ENCODE measurements at places on chromosomes 16 and 17.

- no peak for DNase-seq
Measured at GRCh38 chr16:51151961-51152663, 1.0 kb upstream of the SALL1 start.

GRCh38 chr17:3719265-3719664 is 4.4 kb upstream of the HASPIN start:
- DNase-seq, result no peak

DNA sequence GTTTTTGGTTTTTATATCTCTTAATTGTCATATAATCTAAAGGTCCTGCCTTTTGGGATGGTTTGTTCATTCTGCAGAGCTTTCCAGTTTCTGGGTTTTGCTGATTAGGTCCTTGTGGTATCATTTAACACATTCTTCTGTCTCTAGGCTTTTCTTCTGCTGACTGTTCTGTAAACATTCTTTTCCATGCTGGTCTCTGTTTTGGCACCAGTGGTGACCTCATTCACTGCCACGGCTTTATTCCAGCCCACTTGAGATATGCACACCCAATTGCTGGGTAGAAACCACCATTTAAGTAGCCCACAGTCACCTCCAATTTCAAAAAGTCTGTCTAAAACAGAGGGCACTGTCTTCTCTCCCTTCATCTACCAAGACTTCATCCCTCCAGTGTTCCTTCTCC is 31.1 kb upstream of the COX10 start:
- no peak for DNase-seq

DNA sequence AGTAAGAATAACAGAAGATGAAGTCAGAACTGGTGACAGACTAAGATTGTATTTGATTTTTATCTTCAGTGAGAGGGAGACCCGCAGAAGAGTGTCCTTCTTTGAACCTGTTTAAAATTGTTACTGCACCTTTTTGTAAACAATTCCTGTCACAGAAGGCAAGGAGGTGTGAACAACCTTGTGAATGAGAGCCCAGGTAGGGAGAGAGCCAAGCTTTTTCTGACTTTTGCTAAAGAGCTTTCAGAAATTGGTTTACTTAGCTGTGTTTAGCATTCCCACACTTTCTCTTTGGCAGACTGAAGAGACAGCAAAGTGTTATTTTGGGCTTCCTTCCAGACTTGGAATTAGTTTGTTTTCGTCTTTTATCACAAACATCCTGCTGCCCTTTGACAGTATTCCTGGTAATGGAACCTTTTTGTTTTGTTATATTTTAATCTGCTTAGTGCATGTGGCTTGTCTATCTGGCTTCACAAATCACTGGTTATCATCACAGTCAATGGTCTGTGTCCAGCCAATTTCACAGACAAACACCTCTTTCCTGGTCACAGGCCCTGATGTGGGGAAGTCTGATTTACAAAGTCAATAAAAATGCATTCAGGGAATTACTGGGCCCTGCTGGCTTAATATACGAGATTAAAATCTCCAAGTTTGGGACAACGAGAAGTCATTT is 85.7 kb upstream of the HS3ST2 start:
- DNase-seq, result no peak

GRCh38 chr16:50581845-50582244 is 33.6 kb downstream of the NKD1 start:
- DNase-seq, result no peak

DNA sequence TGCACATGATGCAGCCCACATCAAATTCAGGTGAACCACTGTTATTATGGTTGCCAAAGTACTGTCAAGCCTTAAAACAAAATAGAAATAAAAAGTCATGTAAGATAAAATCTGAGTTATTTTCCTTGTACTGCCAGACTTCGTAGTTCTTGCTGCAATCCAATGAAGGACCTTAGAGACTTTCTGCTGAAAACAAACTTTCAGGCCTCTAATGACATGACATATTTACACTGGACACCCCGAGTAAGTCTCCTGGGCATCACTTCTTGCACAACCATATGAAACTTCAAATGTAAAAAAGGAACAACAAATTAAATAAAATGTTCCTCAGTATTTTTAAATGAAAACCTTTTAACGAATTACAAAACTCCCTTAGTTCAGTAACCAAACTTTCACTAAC is 66.7 kb downstream of the TOX3 start:
- DNase-seq, result no peak

GRCh38 chr17:78014646-78015045 is 56.1 kb downstream of the TNRC6C start:
- no peak for DNase-seq

GRCh38 chr16:4138713-4139112 is 22.5 kb upstream of the ADCY9 start:
- DNase-seq, result no peak

- DNase-seq, result no peak
Measured at GRCh38 chr17:37740915-37741314, 3.9 kb downstream of the HNF1B start.

- no peak for DNase-seq
Measured at GRCh38 chr16:69322343-69322742, 8.0 kb downstream of the PDF start.

- DNase-seq, result no peak
Measured at GRCh38 chr17:78896091-78896833, 6.7 kb downstream of the CEP295NL start.

Measured in effector CD8-positive, alpha-beta T cell (primary cell).